ENCODE measurements at places on chromosomes 3 and 15.

DNA sequence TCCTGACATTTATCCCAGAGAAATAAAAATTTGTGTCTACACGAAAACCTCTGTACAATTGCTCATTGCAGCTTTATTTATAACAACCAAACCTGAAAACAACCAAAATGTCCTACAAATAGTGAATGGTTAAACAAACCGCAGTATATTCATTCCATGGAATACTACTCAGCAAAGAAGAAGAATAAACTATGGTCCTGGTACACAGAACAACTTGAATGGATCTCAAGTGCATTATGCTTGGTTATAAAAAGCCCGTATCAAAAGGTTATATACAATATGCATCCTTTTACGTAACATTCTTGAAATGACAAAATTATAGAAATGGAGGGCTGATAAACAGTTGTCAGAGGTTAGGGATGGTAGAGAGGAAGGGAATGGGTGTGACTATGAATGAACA lies 3.7 kb downstream of the SEC22C start:
- H3K4me3 ChIP-seq: no peak overlapping the region
- no peak for DNase-seq
- no peak overlapping the region for H3K27ac ChIP-seq
- H3K36me3 ChIP-seq: peaks cover 7% of the 10 kb centered on the region

DNA sequence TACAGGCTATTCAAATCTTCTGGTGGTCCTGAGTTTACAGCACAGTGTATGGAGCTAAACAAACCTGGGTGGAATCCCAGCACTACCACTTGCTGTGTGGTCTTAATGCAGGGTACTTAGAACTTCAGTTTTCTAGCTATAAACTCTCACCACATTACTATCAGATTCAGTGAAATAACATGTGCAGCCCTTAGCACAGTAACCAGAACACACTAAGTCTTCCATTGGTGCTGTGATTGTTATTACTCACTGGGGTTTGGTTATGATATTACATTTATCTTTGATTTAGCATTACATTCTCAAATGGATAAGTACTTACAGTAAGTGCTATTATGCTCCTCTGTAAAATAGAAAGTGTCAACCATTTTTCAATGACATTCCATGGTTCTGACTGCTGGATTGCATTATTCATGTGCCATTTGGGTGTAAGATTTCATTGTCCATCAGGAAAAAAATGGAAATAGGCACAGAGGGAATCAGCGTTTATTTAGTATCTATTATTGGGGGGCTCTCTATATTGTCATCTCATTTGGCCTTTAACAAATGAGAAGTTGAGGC lies 81.9 kb downstream of the PDE8A start:
- no peaks in the 10 kb centered on the region for H3K4me1 ChIP-seq
- no peak overlapping the region for H3K4me3 ChIP-seq
- no peak for DNase-seq

GRCh38 chr15:91699741-91700140 lies 153.8 kb upstream of the SLCO3A1 start:
- no peaks in the 10 kb centered on the region for H3K4me1 ChIP-seq
- H3K27ac ChIP-seq: no peak overlapping the region
- DNase-seq: no peak
- H3K27me3 ChIP-seq: no peaks in the 10 kb centered on the region

DNA sequence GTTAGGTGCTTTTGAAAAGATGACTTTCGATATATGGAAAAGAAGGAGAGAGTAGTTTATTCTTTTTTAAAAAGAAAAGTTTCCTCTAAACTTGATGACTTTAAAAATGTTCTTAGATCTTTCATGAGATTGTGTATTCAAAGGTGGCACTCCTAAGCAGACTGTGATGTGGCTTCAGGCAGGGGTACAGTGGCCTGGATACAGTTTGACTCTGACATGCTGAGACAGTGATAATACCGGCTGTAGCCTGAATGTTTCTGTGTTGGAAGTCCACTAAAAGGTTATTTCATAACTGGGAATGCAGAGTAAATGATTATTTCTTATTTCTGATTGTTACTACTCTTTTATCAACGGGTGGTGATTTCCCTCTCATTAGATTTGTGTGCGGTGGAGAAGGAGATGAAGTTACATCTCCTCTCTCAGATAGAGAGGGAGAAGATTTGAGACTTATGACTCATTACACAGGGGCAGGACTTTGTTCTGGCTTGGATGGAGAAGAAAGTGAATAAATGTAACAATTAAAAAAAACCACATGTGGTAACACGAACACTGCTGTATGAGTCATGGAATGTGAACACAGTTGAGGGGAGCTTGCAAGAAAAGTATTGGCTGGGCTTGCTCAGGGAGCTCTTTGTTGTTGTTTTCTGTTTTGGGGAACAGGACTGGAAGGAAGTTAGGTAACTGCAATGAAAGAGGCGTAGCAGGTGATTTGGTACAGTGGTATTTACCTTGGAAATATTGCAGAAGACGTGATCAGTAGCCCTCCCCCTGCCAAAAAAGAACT lies 21.6 kb downstream of the SPTSSB start:
- no peaks in the 10 kb centered on the region for H3K27me3 ChIP-seq
- H3K27ac ChIP-seq: no peak overlapping the region
- DNase-seq: no peak
- no peaks in the 10 kb centered on the region for H3K4me1 ChIP-seq
- no peak overlapping the region for H3K4me3 ChIP-seq

GRCh38 chr3:78274475-78275065 lies 1234.7 kb downstream of the ROBO2 start:
- DNase-seq: no peak
- no peaks in the 10 kb centered on the region for H3K27me3 ChIP-seq
- H3K4me1 ChIP-seq: no peaks in the 10 kb centered on the region
- no peak overlapping the region for H3K27ac ChIP-seq
- no peaks in the 10 kb centered on the region for H3K36me3 ChIP-seq

DNA sequence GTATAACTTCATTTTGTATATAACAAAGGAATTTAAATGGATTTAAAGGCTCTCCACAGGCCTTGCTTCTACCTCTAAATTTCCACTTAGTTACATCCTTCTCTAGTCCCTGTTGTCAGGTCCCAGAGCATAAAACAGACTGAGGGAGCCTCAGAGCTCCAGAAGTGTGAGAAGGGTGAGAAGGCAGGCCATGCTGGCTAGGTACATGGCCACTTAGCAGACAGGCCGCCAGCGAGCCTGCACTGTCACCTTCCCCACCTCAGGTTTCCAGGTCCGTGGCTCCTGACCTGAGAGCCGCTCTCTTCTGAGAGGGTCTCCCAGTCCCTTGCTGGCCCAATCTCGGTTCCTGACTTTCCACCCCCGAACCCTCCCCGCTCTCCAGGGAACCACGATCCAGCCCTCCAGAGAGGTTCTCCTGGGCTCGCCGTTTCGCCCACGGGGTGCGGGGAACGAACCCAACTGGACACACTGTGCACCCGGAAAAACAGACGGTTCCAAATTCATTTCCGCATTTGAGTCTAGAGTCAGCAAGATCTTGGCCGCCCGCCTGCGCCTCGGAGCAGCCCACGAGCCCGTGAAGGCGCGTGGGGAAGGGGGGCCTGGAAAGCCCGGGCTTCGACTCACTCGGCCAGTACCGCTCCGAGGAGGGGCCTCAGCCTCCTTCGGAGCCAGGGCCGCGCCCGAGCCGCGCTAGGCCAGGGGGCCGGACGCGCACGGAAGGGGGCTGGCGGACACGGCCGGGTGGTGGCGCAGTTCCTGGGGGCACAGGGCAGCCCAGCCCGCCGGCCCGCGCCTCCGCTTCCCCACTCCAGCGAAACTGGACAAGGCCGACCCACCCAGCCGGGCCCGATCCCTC lies 16.7 kb upstream of the SOX2 start:
- H3K27ac ChIP-seq: no peak overlapping the region
- H3K4me1 ChIP-seq: peaks cover 13% of the 10 kb centered on the region
- no peak for DNase-seq
- no peaks in the 10 kb centered on the region for H3K36me3 ChIP-seq

- H3K36me3 ChIP-seq: no peaks in the 10 kb centered on the region
- H3K27me3 ChIP-seq: no peaks in the 10 kb centered on the region
- no peak for DNase-seq
Observed at GRCh38 chr3:138356730-138357405, 8.5 kb downstream of the MRAS start.

GRCh38 chr3:116809208-116809607 lies 99.6 kb downstream of the TUSC7 start:
- H3K27ac ChIP-seq: no peak overlapping the region
- no peak overlapping the region for H3K4me3 ChIP-seq

GRCh38 chr15:89370120-89370977 lies 35.7 kb upstream of the POLG start:
- H3K36me3 ChIP-seq: no peaks in the 10 kb centered on the region
- peaks cover 12% of the 10 kb centered on the region for H3K27me3 ChIP-seq
- H3K4me1 ChIP-seq: peaks cover 16% of the 10 kb centered on the region
- DNase-seq: no peak
- no peak overlapping the region for H3K27ac ChIP-seq

- H3K36me3 ChIP-seq: no peaks in the 10 kb centered on the region
- no peak for DNase-seq
- no peak overlapping the region for H3K4me3 ChIP-seq
- H3K4me1 ChIP-seq: no peaks in the 10 kb centered on the region
Observed at GRCh38 chr3:127606086-127606805, 8.0 kb downstream of the MCM2 start.

- H3K36me3 ChIP-seq: no peaks in the 10 kb centered on the region
- no peaks in the 10 kb centered on the region for H3K27me3 ChIP-seq
- no peak overlapping the region for H3K4me3 ChIP-seq
- no peak for DNase-seq
Observed at GRCh38 chr3:4855676-4856075, 123.6 kb upstream of the BHLHE40 start.

DNA sequence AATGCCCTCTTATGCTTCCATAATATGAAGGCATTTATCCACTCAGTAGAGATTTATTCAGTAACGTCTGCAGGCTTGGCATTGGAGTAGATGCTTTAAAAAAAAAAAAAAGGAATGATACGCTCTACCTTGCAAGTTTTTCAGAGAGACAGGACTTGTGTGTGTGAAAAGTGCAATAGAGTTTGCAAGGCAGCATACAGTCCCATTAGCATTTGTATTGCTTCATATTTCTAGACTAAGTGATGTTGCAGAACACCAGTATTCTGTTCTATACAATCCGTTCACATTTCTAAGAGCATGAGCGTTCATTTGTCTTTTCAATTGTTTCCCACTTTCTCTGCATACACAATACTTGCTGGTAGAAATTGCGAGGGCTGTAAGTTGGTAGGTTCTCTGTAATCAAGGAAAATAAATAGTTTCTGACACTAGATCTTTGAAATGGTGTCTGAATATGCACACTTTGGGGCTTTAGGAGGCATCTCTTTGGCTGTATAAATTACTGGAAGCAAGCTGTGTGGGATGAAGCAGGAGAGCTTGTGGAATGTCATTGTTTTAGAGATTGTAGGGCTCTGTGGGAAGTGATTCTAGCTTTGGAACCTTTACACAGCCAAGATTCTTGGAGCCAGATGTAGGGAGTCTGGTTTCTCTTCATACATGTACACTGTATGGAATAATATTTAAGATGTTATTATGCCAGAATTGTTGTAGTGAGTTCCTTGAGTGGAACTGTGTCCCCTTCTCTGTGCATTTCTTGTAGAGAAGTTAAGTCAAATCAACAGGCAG lies 262.7 kb downstream of the FEZF2 start:
- no peak for DNase-seq
- peaks cover 4% of the 10 kb centered on the region for H3K4me1 ChIP-seq
- no peaks in the 10 kb centered on the region for H3K36me3 ChIP-seq
- no peak overlapping the region for H3K4me3 ChIP-seq
- no peaks in the 10 kb centered on the region for H3K27me3 ChIP-seq

DNA sequence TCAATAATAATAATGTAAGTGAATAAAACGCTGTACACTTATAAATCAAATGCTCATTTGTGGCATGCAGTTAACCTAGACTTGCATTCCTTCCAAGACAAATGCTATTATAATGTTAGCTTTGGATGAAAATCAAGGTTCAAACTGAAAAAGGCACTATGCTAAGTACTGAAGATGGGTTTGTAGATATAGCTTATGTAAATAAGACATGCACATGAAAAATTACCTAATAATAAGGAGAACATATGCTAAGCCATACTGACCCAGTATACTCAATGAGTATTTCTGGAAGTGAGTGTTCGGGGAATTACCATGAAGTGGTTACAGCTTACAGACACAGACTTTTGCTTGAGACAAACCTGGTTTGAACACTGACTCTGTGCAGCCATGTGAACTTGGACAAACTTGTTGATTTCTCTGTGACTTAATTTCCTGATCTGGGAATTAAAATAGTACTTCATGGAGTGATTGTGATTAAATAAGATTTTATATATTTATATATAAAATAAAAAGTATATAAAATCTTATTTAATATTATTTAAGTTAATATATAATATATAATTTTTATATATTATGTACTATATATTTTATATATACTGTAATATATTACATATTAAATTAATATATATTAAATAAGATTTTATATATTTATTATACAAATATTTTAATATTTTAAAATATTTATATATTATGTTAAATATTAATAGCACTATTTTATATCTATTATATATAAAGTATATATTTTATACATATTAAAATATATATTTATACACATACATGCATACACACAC lies 159.2 kb downstream of the ZPLD1 start:
- no peaks in the 10 kb centered on the region for H3K36me3 ChIP-seq
- no peak overlapping the region for H3K27ac ChIP-seq
- H3K27me3 ChIP-seq: no peaks in the 10 kb centered on the region
- DNase-seq: no peak
- no peaks in the 10 kb centered on the region for H3K4me1 ChIP-seq
- no peak overlapping the region for H3K4me3 ChIP-seq

GRCh38 chr3:82556113-82556512 lies 794.7 kb upstream of the GBE1 start:
- DNase-seq: no peak
- no peaks in the 10 kb centered on the region for H3K36me3 ChIP-seq

- no peaks in the 10 kb centered on the region for H3K36me3 ChIP-seq
- DNase-seq: no peak
- H3K27ac ChIP-seq: peak overlapping the region; percentile 99
- H3K27me3 ChIP-seq: no peaks in the 10 kb centered on the region
- H3K4me3 ChIP-seq: no peak overlapping the region
Observed at GRCh38 chr3:66479532-66479947, 21.3 kb downstream of the LRIG1 start.

DNA sequence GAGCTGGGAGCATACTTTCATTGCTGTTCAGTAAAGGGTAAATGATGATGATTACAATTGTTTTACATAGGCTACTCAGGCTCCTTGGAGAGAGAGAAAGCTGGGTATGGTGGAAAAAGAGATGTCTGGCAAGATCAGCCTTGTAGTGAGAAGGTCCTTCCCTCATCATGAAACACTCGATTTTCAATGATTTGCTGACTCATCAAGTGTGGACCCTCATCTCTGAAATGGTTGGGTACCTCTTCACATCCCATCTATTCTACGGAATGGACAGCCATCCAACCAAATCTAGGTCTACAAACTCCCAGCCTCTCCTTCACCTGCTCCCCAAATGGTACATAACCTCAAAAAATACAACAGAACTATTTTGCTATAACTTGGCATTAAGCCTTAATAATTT lies 370.5 kb upstream of the WNT5A start:
- no peaks in the 10 kb centered on the region for H3K4me1 ChIP-seq
- no peaks in the 10 kb centered on the region for H3K27me3 ChIP-seq
- DNase-seq: no peak
- H3K36me3 ChIP-seq: no peaks in the 10 kb centered on the region
- H3K27ac ChIP-seq: no peak overlapping the region
